Fibroblast of upper back skin (primary cell): ENCODE measurements at places on chromosomes 12 and 14.

- no peak for DNase-seq
These were observed 1.3 kb downstream of the TM7SF3 start for GRCh38 chr12:27012982-27013255.

GRCh38 chr12:116406529-116406928, 129.0 kb upstream of the MED13L start:
- peak; percentile 77 for DNase-seq

- DNase-seq = peak; percentile 97
These were observed at the start of gene EIF2B2 for GRCh38 chr14:75002392-75003249. TSS of gene EIF2B2 (plus strand) at chr14:75002921. CDS start at chr14:75002991, 70 bp downstream.

DNA sequence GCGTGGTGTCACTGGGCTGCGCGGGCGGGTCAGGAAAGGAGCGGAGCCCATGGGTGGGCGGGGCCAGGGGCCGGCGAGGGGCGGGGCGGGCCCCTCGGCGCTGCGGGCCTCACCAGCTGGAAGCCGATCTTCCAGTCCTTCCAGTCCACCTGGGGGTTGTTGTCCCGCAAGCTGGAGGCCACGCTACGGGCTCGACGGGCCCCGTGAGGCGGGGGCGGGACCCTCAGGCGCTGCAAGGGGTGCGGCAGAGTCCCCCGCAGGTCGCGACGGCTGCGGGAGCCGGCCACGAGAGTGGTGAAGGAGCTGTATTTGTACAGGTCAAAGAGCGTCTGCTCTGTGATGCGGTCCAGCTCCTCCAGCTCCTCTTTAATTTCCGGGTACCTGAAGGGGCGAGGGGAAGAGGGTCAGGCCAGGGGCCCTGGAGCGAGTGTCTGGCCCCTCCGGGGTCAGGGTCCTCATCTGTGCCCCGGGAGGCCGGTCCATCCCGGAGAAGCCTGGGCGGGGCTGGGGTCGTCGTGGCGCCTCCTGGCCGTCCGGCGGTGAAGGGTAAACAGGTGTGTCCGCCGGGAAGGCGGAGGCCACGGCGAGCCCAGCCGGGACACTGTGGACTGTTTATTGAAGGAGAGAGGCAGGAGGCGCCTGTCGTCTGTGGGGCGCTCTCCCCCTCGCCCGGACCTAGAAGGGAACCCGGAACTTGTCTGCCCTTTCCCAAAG, 11.9 kb downstream of the SCNN1A start:
- DNase-seq = peak; percentile 48

DNA sequence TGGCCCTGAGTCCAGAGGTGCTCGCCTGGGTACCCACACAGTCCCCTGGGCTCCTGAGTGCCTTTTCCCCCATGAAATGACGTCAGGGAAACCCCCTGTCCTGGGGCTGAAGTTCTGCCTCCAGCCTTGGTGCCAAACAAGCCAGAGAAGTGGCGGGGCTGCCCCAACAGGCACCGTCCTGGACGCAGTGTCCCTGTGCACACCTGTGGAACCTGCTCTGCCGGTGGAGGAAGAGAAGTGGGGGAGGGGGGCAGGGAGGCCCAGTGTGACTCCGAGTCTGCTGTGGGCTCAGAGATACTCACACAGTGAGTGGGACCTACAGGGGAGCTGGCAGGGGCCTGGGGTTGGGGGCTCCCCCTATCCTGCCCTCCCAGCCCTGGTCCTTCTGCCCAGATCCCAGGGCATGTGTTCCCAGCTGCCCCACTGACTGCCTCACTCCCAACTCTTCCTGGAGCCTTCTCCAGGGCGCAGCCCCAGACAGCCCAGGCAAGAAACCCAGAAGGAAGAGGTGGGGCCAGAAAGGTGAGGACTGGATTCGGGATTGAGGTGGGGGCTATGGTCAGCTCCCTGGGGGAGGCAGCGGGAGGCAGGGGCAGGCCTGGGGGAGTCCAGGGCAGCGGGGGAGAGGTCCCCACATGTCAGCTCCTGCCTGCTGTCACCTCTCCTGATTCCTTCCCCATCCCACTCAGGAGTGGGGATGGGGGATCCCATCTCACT, 24.7 kb downstream of the CCDC85C start:
- no peak for DNase-seq

- no peak for DNase-seq
These were observed 146.4 kb downstream of the FOXN3 start for GRCh38 chr14:89270439-89271227.

GRCh38 chr12:40684986-40685385, 7.3 kb upstream of the CNTN1 start:
- DNase-seq = no peak

- DNase-seq = no peak
These were observed 479 bp downstream of the SEL1L start for GRCh38 chr14:81533212-81533535.
